ENCODE measurements at places on chromosomes 3 and 15. TPM values are rescaled to one million over a fixed set of nuclear protein-coding genes. Genes with fewer than 3 reads are reported as not detected.

Gene ACTC1
- total RNA-seq: not detected

Gene A4GNT
- total RNA-seq: not detected

Gene HRH1
- not detected for total RNA-seq

DNA sequence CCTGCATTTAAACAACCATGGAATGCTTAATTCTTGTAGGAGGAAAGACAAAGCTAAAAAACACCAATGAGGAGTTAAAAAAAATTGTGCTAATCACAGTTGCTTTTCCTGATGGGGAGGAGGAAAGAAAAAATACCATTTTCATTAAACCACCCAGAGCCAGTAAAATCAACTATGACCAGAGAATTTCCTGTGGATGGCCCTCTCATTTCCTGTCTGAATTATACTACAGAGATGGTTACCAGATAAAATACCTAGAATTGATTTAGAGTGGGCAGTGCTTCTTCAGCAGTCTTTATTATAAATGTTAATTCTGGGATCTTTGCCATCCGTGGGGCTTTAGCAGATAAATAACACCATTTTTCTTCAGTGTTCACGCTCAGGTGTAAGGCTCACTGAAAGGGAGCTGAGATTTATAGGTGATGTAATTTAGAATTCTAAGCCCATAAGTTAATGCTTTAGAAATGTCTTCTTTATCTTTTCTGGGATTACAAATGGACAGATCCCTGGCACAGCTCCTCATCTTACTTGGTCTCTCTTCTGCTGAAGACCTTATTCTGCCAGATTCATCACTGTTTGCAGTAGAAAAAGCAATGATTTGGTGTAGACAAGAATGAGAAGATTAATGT lies 37.9 kb downstream of the RETNLB start:
- DNase-seq: no peak

GRCh38 chr3:172111163-172111562 lies 71.8 kb downstream of the FNDC3B start:
- DNase-seq: no peak

DNA sequence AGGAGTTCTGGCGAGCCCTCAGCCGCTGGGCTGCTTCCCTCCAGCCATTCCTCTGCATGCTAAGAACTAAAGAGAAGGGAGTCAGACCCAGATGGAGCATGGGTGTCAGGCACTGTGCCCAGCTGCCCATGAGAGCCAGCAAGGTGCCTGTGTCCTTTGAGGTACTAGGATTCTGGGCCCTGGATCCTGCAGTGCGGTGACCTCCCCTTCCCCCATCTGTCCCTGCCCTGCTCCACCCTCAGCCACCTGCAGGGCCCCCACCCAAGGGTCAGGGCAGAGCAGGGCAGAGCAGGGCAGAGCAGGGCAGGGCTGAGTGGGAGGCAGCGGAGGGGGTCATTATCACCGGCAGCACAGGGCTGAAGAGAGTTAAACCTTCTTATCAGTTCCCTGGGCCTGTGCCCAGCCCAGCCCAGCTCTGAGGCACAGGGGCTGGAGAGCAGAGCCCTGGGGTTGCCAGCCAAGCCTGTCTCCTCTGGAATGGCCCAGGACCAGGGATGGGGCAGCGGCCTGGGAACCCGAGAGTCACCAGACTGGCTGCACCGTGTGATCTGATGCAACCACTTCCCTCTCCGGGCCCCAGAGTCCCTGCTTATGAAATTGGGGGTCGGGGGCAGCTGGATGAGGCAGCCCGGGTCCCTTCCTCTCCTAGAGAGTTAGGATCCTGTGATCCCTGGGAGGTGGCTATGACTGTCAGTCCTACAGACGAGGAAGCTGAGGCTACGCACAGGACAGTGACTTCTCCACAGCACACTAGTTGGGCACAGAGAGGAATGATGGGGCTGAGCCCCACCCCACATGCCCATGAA lies 17.3 kb downstream of the ZDHHC19 start:
- no peak for DNase-seq

Gene TERC
- 22.4 TPM for total RNA-seq

Gene SPATA12
- total RNA-seq: not detected

Gene RARRES1
- total RNA-seq: not detected

Gene PLA2G4B
- total RNA-seq: 55.8 TPM

DNA sequence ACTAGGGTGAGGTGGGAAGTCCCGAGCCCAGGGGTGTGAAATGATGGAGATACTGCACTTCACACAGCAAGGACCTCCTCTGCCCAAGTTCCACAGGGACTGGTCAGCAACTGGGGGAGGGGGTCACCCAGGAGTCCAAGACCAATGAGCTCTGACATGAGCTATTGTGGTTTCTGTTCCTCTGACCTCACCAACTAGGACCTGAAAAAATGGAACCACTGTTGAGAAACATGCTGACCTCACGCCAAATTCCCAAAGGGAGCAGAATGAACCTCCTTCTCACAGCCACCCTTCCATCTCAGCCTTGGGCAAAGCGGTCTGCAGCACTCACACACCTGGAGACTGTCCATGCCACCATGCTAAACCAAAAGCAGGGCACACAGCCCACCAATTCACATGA lies 69.3 kb downstream of the LRIG1 start:
- no peak for DNase-seq

Gene SCG5
- not detected for total RNA-seq
